Caco-2 (cell line): ENCODE measurements at places on chromosomes 2 and 18. TPM values are rescaled to one million over a fixed set of nuclear protein-coding genes. Genes with fewer than 3 reads are reported as not detected.
A peak's percentile ranks its signal among the peaks of the same experiment; 100 is the strongest.

GRCh38 chr2:8364668-8365067 lies 317.2 kb upstream of the ID2 start:
- peaks cover 17% of the 10 kb centered on the region for H3K4me1 ChIP-seq
- no peak overlapping the region for H3K27ac ChIP-seq
- H3K36me3 ChIP-seq: no peaks in the 10 kb centered on the region
- DNase-seq: no peak

GRCh38 chr2:136185981-136186776 lies 68.2 kb upstream of the CXCR4 start:
- no peak for DNase-seq
- no peak overlapping the region for H3K27ac ChIP-seq
- no peaks in the 10 kb centered on the region for H3K27me3 ChIP-seq
- H3K4me1 ChIP-seq: no peaks in the 10 kb centered on the region
- H3K36me3 ChIP-seq: no peaks in the 10 kb centered on the region

The ABCG8 gene
- 0.12 TPM in 1 of 2 replicates, not detected in the other for total RNA-seq

- DNase-seq: no peak
- H3K27ac ChIP-seq: no peak overlapping the region
- no peaks in the 10 kb centered on the region for H3K27me3 ChIP-seq
These were observed 137.3 kb downstream of the CCDC148 start for GRCh38 chr2:158319269-158319668.

DNA sequence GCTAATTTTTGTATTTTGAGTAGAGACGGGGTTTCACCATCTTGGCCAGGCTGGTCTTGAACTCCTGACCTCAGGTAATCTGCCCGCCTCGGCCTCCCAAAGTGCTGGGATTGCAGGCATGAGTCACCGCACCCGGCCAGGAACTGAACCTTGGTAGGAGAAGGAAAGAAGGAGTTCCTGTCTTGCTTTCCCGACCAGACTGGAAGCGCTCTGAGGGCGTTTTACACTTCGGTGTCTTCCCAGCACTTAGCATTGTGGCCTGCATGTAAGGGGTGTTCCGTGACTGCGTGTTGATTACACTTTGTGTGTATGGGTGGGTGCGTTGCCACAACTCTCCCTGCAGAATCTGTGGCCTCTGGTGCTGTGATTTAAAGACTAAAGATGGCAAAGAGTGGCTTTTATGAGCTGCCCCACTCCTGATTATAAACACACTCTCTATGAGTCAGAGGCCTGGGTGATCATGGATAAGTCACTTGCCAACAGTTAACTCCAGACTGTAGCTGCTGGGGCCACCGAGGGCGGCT lies 46.0 kb downstream of the ODC1 start:
- H3K4me3 ChIP-seq: no peak overlapping the region
- peaks cover 16% of the 10 kb centered on the region; the same call in 1 of the 2 replicates for H3K4me1 ChIP-seq
- no peak for DNase-seq
- no peaks in the 10 kb centered on the region for H3K27me3 ChIP-seq
- H3K27ac ChIP-seq: no peak overlapping the region

GRCh38 chr18:9066358-9066757 lies 36.1 kb upstream of the NDUFV2 start:
- H3K27me3 ChIP-seq: no peaks in the 10 kb centered on the region
- H3K27ac ChIP-seq: no peak overlapping the region

The INPP5D gene
- total RNA-seq: not detected in 2 replicates

DNA sequence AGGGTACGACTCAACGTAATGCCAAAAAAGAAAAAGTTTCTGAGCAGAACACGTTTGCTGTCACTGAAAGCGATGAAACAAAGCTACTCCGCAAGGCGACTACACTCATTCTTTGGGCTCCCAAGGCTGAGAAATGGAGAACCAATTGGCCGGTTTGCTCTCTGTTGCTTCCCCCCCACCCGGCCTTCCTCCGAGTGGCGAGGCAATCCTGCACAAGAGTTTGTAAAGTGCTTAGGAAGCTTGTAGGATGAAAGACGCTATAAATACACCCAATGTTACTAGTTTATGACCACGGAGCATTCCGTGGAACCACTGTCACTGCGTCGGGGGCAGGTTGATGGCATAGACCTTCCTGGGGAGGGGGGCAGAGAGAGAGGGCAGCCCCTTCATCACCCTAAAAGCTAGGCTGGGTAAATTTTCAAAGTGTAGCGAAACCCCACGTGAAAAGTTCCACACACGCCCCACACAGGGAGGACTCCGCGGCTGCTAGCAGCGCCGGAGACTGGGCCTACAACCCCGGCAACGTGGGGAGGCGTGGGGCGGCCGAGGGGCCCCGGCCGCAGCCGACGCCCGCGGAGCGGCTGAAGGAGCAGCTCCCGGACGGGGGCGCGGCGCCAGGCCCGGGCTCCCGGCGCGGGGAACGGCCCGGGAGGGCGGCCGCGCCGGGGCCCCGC lies 915 bp downstream of the CUL3 start:
- no peaks in the 10 kb centered on the region for H3K27me3 ChIP-seq
- H3K4me1 ChIP-seq: no peaks in the 10 kb centered on the region
- no peaks in the 10 kb centered on the region for H3K36me3 ChIP-seq
- peak overlapping the region; percentile 88 for H3K27ac ChIP-seq

GRCh38 chr18:11042247-11042646 lies 107.1 kb downstream of the PIEZO2 start:
- no peak for DNase-seq
- no peaks in the 10 kb centered on the region for H3K36me3 ChIP-seq
- H3K4me1 ChIP-seq: no peaks in the 10 kb centered on the region; the same call in 1 of the 2 replicates
- no peak overlapping the region for H3K4me3 ChIP-seq

GRCh38 chr2:216590780-216591179 lies 42.4 kb upstream of the IGFBP2 start:
- no peak overlapping the region for H3K27ac ChIP-seq
- no peaks in the 10 kb centered on the region for H3K36me3 ChIP-seq
- DNase-seq: no peak
- no peaks in the 10 kb centered on the region for H3K4me1 ChIP-seq
- no peaks in the 10 kb centered on the region; the same call in 1 of the 2 replicates for H3K27me3 ChIP-seq

DNA sequence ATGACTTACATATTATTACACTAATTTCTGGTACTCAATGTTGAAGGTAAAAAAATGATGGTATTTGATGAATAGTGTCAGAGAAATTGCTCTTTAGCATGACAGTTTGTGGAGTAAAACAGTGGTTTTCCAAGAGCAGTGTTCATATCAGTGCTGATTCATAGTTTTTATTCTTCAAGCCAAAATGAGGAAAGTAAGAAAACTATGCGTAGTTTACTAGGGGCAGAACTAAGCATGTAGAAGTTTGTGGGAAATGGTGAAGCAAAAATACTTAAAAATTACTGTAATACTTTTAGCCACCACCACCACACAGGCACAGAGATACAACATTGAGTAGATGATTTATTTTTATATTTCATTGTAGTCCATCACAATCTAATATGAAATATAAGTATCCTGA lies 137.3 kb downstream of the ZNF804A start:
- H3K4me1 ChIP-seq: no peaks in the 10 kb centered on the region
- no peak overlapping the region for H3K4me3 ChIP-seq
- H3K27me3 ChIP-seq: no peaks in the 10 kb centered on the region
- no peak for DNase-seq
- H3K36me3 ChIP-seq: no peaks in the 10 kb centered on the region

The ZNF804A gene
- not detected in 2 replicates for total RNA-seq

DNA sequence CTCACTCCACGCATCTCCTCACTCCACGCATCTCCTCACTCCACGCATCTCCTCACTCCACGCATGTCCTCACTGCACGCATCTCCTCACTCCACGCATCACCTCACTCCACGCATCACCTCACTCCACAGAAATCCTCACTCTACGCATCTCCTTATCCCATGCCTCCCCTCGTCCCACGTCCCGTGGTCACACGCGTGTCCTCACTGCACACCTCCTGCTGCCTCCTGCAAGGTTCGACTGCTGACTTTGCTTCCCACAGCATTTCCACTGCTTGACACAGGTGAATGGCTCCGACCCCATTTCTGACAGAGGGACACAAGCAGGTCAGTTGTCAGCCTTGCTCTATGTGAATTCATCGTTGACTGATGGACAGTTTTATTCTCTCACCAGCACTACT lies 103.0 kb downstream of the USP40 start:
- H3K4me1 ChIP-seq: no peaks in the 10 kb centered on the region
- H3K36me3 ChIP-seq: peaks cover 2% of the 10 kb centered on the region; the same call in 1 of the 2 replicates
- no peak overlapping the region for H3K4me3 ChIP-seq
- no peaks in the 10 kb centered on the region for H3K27me3 ChIP-seq
- no peak for DNase-seq
- peak overlapping the region; percentile 45 for H3K27ac ChIP-seq

The POMC gene
- total RNA-seq: 10.5 and 14.9 TPM in 2 replicates

The NEU2 gene
- not detected in 2 replicates for total RNA-seq

The GMCL1 gene
- 13.8 and 17.5 TPM in 2 replicates for total RNA-seq

DNA sequence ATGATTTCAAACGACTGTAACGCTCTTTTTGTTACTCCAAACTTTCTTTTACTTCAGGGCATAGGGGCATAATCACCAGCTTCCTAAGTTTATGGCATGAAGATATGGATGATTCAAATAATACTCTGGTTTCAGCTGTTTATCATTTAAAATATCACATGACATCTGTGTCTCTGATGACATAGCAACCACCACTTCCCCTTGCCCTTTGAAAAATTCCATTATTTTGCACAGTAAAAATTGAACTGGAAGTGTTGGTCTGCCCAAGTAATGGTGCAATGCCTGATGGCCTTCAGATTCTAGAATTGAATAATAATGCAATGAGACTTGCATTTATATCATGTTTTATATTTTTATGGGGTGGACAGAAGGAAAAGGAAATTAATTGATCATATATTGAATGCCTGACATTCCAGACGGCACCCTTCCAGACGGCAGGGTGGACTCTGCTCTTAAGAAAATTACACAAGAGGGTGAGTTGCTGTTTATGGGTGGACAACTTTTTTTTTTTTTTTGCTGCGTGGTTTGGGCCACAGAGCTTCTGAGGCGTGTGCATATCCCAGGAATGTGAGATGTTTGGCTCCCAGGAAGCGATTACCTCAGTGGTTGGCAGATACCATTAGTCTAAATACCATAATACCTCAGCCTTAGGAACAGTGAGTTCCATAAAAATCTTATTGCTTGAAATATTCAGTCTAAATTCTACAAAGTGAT lies 101.7 kb upstream of the ZNF521 start:
- H3K4me1 ChIP-seq: no peaks in the 10 kb centered on the region
- H3K27me3 ChIP-seq: no peaks in the 10 kb centered on the region
- H3K27ac ChIP-seq: no peak overlapping the region
- no peak for DNase-seq
